Amygdala (tissue), 56 donors: ENCODE measurements at places on chromosomes 16 and 17.

DNA sequence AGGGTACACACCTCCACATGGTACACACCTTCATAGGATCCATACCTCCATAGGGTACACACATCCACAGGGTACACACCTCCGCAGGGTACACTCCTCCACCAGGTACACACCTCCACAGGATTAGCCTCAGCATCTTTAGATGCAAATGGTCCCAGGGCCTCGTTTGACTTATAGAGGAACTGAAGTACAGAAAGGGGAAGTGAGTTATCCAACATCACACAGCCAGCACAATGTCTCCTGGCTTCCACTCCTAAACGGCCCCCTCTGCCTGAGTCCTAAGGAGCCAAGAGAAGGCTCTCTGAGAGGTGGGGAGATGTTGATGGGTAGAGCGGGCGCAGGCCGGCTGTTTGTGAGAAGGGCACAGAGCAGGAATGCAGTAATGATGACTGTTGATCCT, 12.0 kb downstream of the FOXN1 start:
- no peak for DNase-seq

GRCh38 chr16:360698-361336, 8.3 kb upstream of the AXIN1 start:
- no peak for DNase-seq

- DNase-seq: no peak
These were observed 5.3 kb downstream of the HMOX2 start for GRCh38 chr16:4481526-4481925.

- no peak for DNase-seq
These were observed 230.2 kb downstream of the SNX29 start for GRCh38 chr16:12206749-12207142.

DNA sequence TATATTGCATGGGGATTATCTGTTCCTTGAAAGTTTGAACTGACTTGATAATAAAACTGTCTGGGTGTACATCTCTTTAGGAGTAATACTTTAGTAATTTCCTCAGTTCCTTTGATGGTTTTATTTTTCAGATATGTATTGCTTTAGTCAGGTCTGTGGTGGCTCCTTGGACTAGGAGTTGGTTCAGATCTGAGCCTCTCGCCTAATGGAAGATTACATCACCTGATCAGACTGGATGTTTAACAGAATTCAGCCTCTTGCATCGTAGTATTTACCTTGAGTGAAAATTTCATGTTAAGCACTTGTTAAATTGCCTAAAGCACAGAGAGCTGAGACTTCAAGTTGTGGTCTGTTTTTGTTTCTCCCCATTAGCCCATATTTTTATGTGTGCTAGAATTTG, 267.3 kb downstream of the MAP2K4 start:
- DNase-seq: no peak
